ENCODE measurements at places on chromosomes 12 and 14.

- DNase-seq: no peak
Measured at GRCh38 chr14:103118018-103118662, 5.1 kb upstream of the TNFAIP2 start.

GRCh38 chr14:69291891-69292561 lies 32.1 kb downstream of the GALNT16 start:
- DNase-seq: no peak

DNA sequence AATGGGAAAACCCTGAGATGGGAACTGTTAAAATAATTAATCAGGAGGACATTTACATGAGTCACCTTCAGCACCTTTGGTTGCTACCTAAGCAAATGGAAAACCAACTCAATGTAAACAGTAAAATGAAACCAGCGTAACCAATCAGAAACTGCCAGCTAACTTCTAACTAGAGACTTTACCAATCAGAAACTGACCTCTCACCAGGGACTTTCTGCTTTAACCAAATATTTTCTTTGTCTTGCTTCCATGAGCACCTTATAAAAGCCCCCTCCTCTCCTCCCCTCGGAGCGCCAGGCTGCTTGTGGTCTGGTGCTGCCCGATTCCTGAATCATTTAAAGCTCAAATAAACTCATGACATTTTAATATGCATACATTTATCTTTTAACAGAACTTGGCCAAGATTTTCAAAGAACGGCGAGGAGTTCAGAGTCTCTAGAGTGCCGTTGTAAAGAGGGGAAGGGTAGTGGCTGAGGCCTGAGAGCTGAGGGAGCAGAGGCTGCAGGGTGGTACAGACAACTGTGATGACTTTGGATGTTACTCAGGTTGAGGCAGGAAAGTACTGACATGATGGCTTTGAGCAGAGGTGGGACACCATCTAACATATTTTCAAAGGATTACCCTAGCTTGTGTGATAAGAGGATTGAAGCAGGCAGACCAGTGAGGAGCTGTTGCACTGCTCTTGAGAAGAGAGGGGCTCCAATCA lies 183.6 kb downstream of the CRADD start:
- DNase-seq: no peak

- DNase-seq: no peak
Measured at GRCh38 chr12:6201826-6202225, 1.6 kb downstream of the CD9 start.

GRCh38 chr14:55272387-55272786 lies 1.2 kb downstream of the FBXO34 start:
- no peak for DNase-seq

- DNase-seq: no peak
Measured at GRCh38 chr12:82359115-82359478, 768 bp downstream of the METTL25 start.

DNA sequence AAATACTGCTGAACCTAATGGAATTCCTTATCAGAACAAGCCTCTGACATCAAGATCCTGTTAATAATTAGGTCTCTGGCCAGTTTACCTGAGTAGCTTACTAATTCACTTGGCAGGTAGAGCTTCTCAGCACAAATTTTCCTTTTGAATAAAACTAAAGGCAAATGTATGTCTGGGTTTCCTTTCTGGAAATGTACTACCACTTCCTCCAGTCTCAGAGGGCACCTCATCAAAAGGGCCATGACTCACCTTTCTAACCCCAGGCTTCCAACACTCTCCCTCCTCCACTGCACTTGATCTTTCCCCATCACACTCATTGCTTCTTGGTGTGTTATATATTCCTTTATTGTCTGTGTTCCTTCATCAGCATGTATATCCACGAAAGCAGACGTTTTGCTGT lies 90.5 kb downstream of the SLC2A13 start:
- DNase-seq: no peak

DNA sequence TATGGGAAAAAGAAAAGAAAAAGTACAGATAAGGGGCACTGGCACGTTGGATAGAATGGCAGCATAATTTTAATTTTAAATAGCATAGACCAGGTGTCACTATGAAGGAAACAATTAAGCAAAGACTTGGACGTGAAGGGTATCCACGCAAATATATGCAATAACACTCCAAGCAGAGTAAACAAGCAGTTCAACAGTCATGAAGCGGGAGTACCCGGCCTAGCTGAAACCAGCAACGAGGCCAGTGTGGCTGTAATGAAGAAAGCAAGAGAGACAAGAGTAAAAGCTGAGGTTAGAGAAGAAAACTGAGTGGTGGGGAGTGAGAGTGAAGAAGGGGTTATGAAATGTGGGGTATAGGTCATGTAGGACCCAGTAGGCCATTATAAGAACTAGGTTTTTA lies 85.4 kb downstream of the BCL2L14 start:
- no peak for DNase-seq

GRCh38 chr14:84726471-84726870 lies 803.5 kb upstream of the FLRT2 start:
- no peak for DNase-seq

DNA sequence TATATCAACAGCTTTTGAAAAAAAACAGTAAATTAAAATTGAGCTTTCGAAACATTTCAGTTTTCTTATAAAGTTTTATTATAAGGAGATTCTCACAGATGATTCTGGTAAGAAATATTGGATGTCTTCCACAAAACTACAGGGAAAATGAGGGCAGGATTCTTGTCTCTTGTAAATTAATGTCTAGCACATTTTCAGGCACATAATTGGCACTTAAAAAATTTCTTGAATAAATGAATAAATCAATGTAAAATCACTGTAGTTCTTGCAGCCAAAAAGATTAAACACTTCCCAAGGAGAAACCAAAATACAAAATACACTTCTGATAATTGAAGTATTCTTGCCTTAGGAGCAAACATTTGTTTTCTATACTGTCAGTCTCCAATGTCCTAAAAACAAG lies 164.4 kb downstream of the NELL2 start:
- DNase-seq: no peak

GRCh38 chr14:35940291-35940690 lies 114.2 kb downstream of the BRMS1L start:
- no peak for DNase-seq

DNA sequence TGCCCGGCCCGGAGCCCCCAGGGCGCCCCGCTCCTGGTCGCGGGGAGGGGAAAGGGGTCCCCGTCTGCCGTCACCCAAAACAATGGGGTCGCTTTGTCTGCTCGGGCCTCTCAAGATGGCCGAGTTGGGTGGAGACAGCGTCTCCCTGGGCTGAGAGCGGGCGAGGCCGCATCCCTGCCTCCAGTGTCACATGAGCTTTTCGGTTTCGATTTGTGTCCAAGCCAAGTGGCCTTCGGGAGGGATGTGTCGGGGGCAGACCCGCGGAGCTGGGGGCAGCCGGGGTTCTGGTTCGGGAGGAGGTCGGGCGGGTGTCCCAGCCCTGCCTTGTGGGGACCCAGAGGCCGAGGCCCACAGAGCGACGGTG lies 790 bp downstream of the DYNC1H1 start:
- DNase-seq: peak; percentile 79

GRCh38 chr12:129028844-129029243 lies 175.6 kb downstream of the GLT1D1 start:
- no peak for DNase-seq

- no peak for DNase-seq
Measured at GRCh38 chr14:36938678-36939077, 233.7 kb downstream of the SLC25A21 start.

DNA sequence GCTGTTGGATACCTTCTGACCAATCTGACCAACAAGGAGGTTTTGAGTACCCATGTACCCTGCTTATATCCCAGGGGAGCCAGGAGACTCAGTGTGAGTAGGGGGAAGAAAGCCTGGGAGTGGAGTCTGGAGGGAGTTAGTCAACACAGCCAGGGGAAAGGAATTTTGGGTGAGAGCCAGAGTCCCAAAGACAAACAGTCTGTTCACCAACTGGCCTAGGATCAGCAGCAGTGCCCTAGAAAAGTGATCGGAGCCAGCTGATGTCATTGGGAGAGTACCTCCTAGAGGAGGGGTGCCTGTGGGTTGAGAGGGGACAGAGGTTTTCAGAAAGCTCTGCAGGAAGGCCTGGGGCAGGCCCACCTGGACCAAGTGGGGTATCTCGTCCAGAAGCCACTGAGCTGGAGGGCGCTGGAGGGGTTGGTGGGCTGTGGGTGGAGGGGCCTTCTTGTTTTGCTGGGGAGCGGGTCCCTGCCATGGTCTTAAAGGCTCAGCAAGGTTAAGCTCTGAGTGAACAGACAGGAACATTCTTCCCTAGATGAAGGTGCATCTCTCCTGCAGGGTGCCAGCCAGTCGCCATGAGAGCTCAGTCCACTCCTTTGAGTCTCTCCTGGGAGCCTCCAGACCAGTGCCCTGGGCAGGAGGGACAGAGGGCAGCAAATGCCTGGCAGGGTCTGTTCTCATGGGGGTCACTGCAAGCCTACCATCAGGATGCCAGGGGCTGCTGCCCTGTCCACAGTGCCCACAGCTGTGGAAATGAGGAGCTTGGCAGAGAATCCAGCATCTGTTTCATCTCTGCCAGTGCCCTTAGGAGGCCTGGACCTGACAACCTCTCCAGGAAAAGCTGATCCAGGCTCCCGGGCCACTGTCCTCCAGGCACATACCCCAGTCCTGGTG lies 63.6 kb downstream of the CHGA start:
- DNase-seq: no peak

GRCh38 chr12:52054833-52055730 lies 3.8 kb downstream of the NR4A1 start:
- no peak for DNase-seq

GRCh38 chr12:93880853-93881522 lies 203.8 kb downstream of the CRADD start:
- DNase-seq: no peak

- DNase-seq: no peak
Measured at GRCh38 chr14:22646570-22647254, 2.6 kb upstream of the OR6J1 start.

GRCh38 chr14:83867566-83868225 lies 1662.2 kb upstream of the FLRT2 start:
- DNase-seq: no peak

- no peak for DNase-seq
Measured at GRCh38 chr14:77554816-77555599, 56.4 kb upstream of the ISM2 start.

GRCh38 chr14:31411218-31411727 lies 9.1 kb downstream of the HEATR5A start:
- DNase-seq: no peak

GRCh38 chr12:4270831-4271716 lies 2.5 kb upstream of the CCND2 start:
- no peak for DNase-seq

DNA sequence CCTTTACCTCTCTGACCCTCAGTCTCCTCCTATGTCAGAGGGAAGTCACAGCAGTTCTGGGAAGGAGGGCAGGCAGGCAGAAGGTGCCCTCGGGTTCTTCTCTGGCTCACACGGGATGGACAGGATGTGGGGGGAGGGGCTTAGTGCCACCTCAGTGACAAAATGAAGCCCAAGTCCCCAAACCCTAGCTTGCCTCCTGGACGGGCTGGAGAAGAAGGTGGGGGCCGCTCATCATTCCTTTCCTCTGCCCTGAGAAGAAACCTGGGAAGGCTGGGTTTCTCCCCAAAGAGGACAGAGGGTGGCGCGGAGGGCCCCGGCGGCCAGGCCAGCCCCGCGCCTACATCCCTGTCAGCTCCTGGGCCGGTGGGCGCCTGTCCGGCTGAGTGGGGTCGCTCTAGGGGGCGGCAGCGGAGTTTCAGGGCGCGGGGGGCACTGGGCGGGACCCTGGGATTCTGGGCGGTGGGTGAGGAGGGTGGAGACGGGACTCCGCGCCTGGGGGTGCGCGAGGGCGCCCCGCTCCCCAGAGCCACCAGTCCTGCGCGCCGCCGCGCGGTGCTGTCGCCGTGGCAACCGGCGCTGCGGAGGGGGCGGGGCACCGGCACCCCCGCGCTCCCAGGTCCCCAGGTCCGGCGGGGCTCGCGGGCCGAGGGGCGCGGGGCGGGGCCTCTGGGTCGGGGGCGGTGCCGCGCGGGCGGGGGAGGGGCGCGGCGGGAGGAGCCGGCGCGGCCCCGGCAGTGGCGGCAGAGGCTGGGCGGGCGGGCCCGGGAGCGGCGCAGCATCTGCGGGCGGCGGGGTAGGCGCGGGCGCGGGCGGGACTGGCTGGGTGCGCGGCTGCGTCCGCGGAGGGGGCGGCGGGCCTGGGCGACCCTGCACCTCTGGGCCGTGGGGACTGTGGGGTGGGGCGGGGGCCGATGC lies at the start of gene TMEM121:
Gene TMEM121, plus strand, starts transcription at position 723 of the 915 bp plus-strand sequence. CDS start 2,252 bp downstream, outside the sequence.
- DNase-seq: no peak

- no peak for DNase-seq
Measured at GRCh38 chr14:102975662-102976061, 53.2 kb downstream of the AMN start.

DNA sequence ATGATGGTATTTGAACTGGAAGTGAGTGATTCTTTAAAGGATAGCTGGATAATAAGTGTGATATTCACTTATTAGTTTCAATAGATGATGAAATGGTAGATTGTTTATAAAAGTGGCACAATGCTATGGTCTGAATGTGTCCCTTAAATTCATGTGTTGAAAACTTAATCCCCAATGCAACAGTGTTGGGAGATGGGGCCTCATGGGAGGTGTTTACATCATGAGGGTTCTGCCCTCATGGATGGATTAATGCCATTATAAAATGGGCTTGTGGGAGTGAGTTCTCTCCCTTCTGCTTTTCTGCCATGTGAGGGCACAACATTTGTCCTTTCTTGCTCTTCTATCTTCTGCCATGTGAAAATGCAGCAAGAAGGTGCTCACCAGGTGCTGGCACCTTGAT lies 134.0 kb downstream of the SLC38A1 start:
- DNase-seq: no peak

DNA sequence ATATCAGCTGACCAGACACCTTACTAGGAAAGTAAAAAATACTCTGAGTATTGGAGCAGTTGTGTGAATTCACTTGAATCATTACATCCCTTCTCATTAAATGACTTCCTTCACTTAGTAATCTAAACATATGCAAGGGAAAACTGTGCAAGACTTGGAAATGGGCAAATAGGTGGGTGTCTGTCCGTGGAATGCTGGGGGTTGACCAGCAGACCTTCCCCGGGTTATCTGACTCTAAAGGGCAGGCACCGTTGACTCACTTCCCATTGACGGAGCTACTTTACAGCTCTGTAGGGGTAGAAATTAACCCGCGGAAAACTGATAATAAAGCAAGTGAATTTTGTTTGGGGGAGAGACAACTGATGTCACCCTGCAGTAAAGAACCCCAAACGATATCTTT lies 199.3 kb downstream of the TTC7B start:
- DNase-seq: no peak

- DNase-seq: no peak
Measured at GRCh38 chr12:132502149-132502881, 12.4 kb downstream of the FBRSL1 start.

DNA sequence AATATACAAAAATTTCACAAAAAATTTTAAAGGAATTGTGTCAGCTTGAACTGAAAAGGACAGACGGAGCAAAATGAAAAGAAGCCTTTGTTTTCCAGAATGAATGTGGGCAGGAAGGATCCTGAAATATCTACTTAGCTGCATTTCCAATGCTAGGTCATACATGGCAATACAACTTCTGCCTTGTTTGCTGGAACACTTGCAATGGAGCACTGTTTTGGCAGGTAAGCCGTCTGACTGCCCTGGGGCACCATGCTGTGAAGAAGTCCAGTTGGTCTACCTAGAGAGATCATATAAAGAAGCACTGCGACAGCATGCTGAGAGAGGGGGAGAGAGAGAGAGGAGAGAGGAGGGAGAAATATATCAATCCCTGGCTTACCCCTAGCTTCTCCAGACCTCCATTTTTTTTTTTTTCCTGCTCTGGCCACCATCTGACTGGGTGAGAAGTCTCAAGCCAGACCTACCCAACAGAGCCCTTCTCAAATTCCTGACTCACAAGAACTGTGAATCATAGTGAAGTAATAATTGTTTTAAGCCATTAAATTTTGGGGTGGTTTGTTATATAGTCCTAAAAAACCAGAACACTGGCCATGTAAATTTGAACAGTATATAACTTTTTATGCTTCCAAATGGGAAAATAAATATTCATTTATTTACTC lies 97.1 kb upstream of the PRICKLE1 start:
- DNase-seq: no peak

- DNase-seq: no peak
Measured at GRCh38 chr12:32885831-32886230, 10.7 kb downstream of the PKP2 start.

Data from hematopoietic multipotent progenitor cell treated with erythropoietin and hydrocortisone succinate and interleukin-3 and kit ligand, for 17 days (in vitro differentiated cells).